NCI-H1092 (cell line): ENCODE measurements at places on chromosomes 3 and 15.

DNA sequence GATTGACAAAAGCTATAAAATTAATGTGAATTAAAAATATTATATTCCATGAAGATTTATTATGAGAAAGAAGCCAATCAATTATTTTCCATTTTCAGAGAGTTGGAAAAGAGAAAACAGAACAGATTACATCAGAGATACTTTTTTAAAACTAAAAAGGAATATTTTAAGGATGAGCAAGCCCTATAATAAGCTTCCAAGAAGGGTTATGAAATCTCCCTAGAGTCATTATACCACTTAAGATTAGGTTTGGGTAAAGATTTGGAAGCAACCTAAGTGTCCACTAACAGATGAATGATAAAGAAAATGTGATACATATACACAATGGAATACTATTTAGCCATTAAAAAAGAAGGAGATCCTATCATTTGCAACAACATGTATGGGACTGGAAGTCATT, 51.6 kb upstream of the FSIP1 start:
- DNase-seq: no peak

- no peak for DNase-seq
Observed at GRCh38 chr3:64148955-64149653, 76.2 kb downstream of the PRICKLE2 start.

DNA sequence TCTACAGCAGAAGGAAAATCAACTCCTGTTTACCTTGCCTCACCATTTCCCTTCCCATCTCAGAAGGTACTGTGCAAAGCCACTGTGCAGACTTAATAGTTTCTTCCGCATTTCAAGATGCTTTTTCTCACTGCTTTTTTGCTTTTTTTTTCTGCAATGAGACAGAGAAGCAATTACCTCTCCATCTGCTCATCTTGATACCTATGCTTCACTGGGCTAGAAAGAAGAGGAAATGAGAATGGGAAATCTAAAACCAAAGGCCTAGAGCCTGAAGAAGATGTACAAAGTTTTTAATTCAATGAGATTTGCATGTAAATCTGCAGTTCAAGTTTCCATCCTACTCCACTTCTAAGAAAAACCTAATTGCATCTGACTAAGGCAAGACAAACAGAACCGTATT, 238.1 kb upstream of the SETMAR start:
- DNase-seq: no peak

DNA sequence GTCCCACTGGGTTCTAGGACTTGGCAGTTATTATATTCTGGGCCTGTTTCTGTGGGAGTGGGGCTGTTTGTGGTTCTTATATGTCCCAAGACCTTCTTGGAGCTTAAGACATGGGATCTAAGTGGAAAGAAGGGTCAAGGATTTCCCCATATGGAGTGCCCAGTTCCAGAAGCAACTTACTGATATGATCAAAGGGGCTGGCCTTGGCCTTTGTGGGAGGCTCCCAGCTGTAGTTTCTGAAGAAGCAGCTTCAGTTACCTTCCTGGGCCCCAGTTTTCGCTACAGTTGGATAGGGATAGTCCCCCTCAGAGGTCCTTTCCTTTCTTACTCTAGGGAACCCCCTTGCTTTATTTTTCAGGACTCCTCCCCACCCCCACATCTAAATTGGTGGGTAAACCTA, 56.0 kb downstream of the RAB11A start:
- DNase-seq: no peak

DNA sequence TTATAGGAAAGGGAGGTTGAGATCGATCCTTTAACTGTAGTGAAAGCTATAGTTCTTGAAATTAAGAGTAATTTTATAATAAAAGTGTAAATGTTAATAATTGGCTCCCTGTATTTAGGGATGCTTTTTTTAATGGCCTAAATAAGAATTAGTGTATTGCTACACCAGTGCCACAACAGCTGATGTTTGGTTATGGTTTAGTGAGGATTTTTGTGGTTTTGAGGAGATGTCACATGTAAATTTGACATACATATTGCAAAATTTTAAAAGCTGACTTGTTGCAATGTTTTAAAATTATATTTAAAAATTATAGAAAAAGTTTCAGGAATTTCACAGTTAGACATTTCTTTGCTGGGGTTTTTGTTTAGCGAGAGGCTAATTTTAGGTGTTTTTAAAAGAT, 3.9 kb downstream of the TSC22D2 start:
- DNase-seq: no peak

DNA sequence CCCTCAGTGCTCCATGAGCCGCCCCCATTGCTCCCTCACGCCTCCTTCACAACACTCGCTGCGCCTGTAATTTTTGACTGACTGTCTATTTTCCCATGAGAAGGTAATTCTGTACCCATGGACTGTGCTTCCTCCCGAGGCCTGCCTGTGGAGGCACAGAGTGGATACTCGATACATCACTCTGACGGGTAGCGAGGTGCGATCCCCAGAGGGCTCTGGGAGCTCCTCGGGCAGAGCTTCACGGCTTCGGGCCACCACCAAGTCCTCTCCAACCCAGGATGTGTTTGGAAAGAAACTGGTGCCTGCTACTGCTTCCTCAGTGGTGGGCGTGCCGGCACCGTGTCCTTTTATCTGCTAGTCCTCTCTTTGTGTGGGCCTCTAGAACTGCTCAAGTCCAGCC, 108.6 kb upstream of the DLG1 start:
- DNase-seq: no peak

DNA sequence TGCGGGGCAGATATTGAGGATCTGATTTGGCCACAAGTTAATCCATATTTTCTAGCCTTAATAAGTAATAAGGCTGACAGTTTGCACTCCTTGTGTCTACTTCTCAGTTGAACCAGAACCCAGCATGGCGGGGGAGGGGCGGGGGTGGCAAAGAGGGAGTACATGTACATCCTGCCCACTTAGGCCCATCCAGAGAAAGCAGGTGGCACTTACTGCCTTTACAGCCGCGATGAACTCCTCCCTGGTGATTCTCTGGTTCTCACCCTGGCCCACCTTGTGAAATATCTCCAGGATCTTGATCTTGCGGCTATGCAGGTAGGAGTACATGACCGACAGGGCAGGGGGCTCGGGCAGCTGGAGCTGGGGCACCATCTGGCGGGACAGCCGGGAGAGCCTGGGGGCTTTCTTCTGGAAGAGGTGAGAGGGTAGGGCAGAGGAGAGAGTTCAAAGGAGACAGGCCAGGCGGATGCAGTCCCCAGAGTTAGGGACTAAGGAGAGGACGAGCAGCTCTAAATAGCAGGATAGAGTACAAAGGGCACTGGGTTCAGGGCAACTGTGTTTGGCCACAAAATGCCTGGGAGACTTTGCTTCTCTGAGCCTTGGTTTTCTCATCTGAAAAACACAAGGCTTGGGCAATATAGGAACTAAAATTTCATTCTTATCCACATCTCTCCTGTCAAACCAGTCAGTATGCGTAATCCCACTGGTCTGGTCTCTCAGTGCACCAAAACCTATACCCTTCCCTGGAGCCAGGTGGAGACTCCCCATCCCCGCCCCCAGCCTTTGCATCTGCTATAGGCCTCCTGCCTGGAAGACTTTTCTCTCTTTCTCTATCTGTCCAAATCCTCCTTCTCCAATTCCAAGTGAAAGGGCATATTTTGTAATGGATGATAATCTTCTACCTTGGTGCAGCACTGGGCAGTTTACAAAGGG, 10.1 kb downstream of the EFCAB12 start:
- no peak for DNase-seq

DNA sequence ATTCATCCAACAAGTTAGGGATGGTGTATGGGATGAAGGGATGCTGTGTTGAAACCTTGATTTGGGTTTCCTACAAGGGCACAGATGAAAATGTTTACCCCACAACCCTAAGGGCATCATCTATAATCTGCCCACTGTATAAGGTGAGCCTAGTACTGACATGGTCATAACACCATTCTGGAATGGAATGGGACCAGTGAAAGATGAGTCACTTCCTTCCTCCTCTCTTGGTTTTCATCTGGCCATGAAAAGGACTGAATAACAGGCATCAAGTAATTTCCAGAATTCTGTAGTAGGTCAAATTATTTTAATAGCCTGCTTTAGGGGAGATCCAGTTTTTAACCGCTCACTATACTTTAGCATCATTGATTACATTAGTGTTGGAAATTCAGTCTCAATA, 538.6 kb downstream of the NR2F2 start:
- no peak for DNase-seq

- no peak for DNase-seq
Observed at GRCh38 chr3:66438046-66438445, 62.8 kb downstream of the LRIG1 start.

DNA sequence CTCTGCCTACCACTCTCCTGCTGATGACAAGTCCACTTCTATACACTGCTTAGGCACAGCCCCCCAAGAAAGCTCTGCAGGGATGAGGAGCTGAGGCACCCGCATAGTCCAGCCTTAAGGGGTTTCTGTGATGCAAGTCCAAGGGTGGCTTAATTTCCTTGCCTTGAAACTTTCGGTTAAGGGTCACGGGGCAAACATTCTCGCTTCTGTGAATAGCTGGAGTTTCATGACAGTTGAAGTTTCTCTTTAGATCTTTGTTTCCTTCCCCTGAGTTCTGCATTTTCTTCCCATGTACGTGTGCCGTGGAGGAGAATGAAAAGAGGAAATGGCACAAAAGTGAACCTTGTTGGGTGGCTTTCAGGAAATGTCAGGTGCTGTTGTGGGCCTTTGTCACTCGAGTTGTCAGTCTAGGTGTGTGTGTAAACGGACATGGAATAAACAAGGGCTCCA, 7.0 kb downstream of the GPR160 start:
- DNase-seq: no peak

DNA sequence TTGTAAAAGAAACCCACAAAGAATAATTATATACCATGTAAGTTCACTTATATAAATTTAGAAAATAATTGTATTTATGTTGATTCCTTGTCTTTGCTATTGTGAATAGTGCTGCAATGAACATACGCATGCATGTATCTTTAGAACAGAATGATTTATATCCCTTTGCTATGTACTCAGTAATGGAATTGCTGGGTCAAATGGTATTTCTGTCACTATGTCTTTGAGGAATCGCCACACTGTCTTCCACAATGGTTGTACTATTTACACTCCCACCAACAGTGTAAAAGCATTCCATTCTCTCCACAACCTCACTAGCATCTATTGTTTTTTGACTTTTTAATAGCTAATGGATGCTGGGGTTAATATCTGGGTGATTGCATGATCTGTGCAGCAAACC, 149.4 kb upstream of the CNTN3 start:
- no peak for DNase-seq

- no peak for DNase-seq
Observed at GRCh38 chr3:72242326-72242725, 457.4 kb upstream of the PROK2 start.

DNA sequence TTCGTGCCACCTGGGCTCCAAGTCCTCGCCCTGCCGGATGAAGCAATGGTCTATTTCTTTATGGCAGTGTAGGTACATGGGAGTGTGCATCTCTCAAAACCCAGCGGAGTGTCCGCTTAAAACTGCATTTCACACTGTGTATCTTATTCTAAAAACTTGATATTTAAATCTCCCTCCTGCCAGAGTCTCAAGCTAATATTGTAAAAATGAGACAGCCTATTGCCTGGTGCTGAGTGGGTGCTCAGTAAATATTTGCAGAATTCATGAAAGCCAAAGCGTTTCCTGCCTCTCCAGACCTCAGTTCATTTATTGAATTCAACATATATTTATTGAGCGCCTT, 330 bp upstream of the TBC1D2B start:
- DNase-seq: no peak

DNA sequence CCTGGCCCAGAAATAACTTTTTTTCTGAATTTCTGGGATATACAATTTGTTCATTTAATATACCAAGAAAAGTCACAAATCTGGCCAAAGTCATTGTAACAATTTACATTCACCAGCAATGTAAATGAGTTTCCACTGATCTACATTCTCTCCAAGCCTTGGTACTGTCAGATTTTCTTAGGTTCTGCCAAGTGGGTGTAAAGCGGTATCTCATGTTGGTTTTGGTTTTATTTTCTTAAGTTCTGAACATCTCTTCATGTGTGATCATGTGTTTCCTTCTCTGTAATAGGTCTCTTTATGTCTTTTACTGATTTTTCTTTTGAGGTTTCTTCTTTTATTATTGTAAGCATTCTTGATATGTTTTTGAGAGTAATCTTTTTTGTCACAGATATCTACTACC, 235.6 kb upstream of the COL8A1 start:
- DNase-seq: no peak

- DNase-seq: no peak
Observed at GRCh38 chr15:68377766-68378165, 54.2 kb downstream of the ITGA11 start.

DNA sequence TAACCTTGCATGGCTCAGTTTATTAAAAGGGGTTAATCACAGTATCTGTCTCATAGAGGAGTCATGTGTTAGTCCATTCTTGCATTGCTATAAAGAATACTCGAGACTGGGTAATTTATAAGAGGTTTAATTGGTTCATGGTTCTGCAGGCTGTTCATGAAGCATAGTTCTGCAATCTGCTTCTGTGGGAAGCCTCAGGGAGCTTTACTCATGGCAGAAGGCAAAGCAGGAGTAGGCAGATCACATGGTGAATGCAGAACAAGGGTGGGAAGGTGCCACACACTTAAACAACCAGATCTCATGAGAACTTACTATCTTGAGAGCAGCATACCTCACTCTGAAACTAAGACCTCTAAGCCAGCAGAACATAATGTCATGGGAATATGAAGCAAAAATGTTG, 42.2 kb upstream of the PTX3 start:
- no peak for DNase-seq

- DNase-seq: no peak
Observed at GRCh38 chr15:96002890-96003859, 327.3 kb upstream of the NR2F2 start.

GRCh38 chr3:194632226-194632808, 902 bp downstream of the TMEM44 start:
- DNase-seq: no peak

GRCh38 chr15:75170711-75171341, 30.9 kb upstream of the C15orf39 start:
- no peak for DNase-seq

- no peak for DNase-seq
Observed at GRCh38 chr15:98257290-98257689, 296.8 kb downstream of the ARRDC4 start.

DNA sequence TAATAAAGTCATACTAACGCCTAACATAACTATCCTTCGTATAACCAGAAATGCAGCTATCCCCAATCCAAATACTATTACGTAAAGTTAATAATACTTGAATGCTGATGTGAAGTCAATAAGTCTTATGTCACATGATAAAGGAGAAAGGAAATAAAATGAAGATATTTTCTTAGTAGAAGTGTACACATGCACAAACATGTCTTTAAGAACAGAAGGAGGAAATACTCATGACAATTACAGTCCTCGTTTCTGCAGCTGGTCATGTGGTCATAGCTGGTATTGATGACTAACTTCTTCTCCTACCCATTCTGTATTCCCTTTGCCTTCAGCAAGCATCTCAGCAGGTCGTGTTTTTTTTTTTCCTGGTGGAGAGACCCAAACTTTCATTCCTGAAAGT, 244.3 kb downstream of the CHL1 start:
- no peak for DNase-seq

- DNase-seq: no peak
Observed at GRCh38 chr3:151379083-151379734, 5.3 kb downstream of the P2RY12 start.

GRCh38 chr15:57114070-57114469, 195.6 kb downstream of the TCF12 start:
- DNase-seq: no peak
